Umbilical cord (tissue), 2 donors: ENCODE measurements at places on chromosomes 5 and 9. TPM values are rescaled to one million over a fixed set of nuclear protein-coding genes. Genes with fewer than 3 reads are reported as not detected.

- no peak for DNase-seq
These were observed 9.9 kb upstream of the EGR1 start for GRCh38 chr5:138455232-138455930.

The ANKRD33B gene
- total RNA-seq, result 7.2 TPM

DNA sequence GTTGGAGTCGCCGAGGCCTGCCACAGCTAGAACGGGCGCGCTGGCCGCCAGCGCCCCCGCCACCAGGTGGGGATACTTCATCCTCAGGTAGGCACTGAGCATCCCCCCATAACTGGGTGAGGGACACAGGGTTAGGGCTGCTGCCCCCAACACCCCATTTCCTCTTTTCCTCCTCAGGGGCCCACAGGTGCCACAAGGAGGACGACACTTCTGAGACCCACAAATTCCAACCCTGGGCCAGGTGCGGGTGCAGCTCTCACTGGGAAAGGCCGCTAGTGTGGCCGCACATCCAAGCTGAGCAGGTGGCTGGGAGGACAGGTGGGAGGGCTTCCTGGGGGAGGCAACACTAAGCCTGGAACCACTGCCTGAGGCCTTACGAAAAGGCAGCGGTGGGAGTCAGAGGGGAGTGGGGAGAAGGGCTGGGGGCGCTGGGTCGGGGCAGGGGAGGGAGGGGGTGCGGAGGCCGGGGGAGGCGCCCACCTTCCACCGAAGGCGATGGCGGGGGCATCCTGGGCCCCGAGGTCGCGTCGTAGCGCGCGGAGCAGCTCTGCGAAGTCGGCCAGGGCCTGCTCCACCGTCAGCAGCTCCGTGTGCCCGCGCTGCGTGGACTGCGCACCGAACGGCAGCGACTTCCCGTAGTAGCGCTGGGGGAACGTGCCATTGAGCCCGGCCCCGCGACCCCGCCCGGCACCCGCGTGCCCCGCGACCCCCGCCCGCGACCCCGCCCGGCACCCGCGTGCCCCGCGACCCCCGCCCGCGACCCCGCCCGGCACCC lies 961 bp downstream of the DPP7 start:
- DNase-seq, result no peak

DNA sequence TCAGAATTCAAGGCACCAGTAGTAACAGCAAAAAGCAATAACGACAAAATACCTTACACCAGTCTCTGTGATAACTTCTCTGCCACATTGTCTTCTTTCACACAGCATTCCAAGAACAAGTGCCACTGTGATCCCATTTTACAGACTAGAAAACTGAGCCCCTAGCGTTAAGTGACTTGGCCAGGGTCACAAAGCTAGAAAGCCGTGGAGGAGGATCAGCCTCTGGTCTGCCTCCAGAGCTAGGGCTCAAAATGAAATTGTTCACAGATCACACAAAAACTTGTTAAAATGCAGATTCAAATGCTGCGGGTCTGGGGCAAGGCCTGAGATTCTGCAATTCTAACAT lies 154.1 kb downstream of the FAM114A2 start:
- no peak for DNase-seq

The SLC46A2 gene
- total RNA-seq, result 0.24 TPM

- no peak for DNase-seq
These were observed 2031.8 kb upstream of the CDH6 start for GRCh38 chr5:29161399-29162291.

The TRIM36 gene
- total RNA-seq, result 6.3 TPM

- no peak for DNase-seq
These were observed 46.9 kb upstream of the UBAC1 start for GRCh38 chr9:136007934-136008692.

- no peak for DNase-seq
These were observed 14.1 kb downstream of the ERP44 start for GRCh38 chr9:100084734-100085133.

DNA sequence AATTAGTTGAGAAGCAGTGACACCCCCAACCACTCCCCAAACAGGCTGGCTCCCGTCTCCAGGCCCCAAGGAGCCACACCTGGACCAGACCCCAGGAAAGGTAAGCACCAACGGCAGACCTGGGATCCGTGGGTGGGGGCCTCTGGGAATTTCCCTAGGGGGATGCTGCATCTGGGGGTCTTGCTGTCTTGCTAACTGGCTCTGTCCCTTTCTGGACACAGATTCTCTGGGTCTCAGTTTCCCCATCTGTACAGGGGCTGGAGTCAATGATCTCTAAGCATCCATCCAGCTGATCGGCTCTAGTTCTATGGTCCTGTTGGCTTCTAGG lies 27.9 kb upstream of the IL17B start:
- no peak for DNase-seq

GRCh38 chr9:77424993-77425392 lies 223.1 kb downstream of the GNA14 start:
- DNase-seq, result no peak

DNA sequence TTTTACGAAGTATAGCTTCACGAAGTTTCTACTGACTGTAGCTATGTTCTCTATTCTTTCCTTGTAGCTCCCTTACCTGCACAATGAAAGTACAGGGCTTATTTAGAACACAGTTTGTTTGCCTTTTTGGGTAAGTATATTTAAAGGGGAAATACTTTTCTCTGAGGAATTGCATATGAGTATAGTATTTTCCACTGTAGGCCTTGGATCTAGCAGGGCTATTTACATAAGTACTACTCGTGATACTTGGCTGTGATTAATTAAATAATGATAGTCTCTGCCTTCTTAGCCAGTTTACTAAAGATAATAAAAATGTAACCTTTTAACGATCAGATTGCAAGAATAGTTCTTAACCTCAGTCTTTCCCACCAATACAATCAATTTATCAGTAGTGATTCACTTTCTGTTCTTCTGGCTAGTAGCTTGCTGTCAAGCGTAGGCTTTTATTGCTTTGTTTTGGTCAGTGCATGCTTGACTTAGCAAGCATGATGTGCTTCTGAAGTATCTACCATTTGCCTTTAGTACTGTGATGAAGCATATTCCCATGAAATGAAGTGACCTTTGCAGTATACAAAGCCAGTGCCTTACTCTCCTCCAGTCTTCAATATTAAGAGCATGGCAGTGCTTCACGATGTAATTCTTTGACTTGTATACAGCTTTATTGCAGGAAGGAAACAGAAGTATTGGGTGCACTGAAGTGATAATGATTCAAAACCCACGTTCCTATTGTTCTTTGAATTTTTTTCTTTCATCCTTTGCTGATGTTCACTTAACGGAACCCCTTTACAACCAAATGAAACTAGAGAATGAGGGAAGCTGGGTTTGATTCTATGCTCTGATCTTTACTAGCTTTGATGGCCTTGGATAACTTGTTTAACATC lies 64.2 kb downstream of the SLC44A1 start:
- DNase-seq, result no peak

The CYLC2 gene
- 15.9 TPM for total RNA-seq

DNA sequence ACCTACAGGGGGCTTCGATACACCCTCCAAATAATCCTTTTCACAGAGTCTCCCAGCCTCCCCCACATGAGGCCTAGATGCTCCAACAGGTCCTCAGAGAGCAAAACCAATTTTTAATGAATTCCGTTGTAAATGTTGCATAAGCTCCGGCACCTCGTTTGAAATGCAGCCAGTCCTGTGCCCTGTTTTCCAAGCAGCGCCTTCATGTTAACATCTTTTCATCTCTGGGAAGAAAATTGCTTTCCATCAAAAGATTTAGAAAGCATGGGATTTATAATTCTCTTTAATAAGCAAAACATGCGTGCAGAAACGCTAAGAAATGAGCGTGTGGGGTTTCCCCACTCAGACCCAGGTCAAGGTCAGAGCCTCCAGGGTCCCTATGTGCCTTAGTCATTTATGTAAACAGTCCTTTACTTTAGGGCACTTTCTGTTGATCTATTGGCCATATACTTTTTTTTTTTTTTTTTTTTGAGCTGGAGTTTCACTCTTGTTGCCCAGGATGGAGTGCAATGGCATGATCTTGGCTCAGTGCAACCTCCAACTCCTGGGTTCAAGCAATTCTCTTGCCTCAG lies 177.5 kb upstream of the S1PR3 start:
- no peak for DNase-seq

DNA sequence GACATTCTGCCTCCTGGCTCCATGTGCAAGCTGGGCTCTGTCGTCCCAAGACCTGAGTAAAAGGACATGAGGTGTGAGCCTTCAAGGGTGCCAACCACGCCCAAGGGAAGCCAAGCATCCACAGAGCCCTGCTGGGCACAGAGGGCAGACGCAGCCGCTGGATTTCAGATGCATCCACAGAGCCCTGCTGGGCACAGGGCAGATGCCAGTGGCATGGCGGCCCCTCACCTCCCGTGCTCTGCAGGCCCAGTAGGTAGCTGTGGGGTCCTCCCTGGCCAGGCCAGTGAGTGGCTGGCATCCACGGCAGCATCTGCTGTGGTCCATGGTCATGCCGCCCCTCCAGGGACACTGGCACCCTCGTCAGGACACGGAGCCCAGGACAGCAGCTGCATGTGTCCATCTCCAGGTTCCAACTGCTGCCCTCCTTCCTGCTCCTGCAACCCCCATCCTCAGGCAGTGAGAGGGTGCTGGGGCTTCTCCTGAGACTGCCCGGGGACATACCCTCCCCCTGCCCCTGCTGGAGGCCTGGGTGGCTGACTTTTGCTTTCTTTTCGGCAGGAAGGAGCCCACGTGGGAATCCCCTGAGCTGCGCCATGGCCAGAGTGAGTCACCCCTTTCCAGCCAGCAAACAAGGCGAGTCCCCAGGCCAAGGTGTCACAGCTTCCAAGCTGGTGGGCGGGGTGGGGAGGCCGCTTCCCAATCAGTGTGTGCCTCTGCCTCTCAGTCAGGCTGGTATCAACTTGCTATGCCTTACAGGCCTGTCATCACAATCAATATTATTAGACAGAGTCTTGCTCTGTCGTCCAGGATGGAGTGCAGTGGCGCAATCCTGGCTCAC lies 4.0 kb upstream of the TRAF2 start:
- DNase-seq, result no peak

DNA sequence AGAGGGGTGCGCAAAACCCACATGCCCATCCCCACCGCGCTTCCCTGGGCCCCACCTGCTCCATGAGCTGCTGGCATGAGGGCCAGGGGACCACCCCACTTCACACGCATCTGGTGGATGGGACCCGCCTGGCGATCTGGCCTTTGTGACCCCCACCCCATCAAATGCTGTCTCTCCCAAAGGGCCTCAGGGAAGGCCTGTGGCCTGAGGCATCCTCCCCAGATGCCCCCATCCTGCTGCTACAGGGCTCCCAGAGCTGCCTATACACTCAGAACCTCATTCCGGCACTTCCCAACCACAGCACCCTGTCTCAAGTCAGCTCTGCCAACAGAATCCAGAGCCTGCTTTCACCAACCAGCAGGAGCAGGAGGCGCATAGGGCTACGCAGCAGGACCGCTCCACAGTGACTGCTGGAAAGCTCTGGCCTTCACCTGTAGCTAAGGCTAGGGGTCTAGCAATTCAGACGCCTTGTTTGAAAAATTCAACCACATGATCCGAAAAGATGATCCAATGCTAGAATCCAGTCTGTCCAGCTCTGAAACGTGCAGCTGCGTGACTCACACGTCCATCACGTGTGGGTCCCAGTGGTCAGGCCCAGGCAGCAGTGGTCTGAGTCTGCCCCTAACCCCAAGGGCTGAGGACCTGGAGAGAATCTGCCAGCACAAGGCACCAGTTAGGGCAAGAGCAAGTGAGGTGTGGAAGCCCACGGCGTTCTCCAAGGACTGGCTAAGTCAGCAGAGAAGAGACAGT lies 1.4 kb upstream of the SNAPC4 start:
- no peak for DNase-seq

DNA sequence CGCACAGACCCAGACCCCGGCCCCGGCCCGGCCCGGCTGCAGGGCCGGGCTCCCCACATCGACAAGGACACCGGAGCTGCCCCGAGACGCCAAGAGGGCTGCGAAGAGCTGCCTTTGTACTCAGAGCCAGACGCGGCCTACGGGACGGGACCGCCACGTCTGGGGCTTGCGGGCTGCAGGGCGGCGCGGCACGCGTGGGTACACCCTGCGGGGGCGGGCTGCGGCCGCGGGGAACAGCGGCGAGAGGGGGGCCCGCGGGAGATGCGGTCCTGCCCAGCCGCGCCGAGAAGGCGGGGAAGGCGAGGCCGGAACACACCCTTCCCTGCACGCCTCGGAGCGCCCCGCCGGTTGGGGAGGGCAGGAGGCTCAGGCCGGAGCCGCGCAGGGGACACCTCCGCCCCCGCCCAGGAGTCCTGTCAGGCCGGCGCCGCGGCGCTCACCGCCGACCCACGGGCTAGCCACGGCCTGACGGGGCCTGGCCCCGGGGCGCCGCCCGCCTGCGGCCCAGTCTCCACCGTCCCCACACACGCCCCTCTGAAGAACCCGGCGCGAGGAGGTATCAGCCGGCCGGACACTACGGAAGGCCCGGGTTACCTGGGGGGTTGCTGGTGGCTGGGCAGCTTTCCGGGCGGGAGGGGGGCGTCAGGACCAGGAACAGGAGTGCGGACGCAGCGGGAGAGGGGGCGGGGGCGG lies 478 bp downstream of the RAB14 start:
- DNase-seq, result peak; percentile 47

The SAP30L gene
- 26.7 TPM for total RNA-seq

GRCh38 chr5:51829691-51830090 lies 446.4 kb downstream of the ISL1 start:
- DNase-seq, result peak; percentile 31

DNA sequence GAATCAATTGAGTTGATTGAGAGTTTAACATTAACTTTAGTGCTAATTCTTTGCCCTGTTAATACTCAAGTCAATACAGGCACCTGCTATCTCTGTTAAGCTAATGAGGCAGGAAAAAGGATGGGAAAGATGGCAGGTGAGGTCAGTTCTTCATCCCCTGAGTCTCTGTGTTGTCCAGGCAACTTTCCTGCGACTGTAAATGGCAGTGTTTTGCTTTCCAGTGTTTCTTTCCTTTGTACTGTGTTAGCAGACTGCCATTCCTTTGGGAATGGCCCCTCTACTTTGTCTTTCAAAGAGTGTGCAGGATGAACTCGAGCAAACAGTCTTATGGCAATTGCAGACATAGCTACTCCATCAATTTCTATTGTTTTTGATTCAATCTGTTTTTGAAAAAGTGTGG lies 202.2 kb upstream of the VLDLR start:
- no peak for DNase-seq
